ENCODE measurements at places on chromosomes 2 and 18.

DNA sequence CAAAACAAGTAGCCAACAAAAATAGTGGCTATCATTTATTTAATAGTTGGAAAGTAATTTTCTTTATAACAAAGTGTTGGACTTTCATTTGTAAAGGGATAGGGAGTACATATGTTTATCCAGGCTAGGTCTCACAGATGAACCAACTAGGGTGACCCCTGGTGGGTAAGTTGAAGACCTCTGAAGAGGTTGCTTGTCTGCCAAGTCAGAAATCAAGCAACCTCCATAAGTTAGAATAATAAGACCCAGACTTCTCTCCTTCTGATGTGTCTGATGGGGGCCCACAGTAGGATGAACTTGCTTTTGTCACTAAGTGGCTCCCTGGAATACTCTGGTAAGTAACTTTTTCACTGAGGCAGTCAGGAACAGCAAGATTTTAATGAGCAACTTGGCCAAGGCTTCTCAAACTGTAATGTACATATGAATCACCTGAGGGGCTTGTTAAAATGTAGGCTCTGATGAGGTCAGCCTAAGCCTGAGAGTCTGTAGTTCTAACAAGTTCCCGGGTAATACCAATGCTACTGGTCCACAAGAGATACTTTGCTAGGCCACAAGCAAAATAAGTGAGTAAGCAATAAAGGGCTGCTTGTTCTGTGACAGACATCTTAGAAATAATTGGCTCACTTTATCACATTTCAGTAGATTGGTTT lies 319.6 kb downstream of the PIK3C3 start:
- no peak for DNase-seq

DNA sequence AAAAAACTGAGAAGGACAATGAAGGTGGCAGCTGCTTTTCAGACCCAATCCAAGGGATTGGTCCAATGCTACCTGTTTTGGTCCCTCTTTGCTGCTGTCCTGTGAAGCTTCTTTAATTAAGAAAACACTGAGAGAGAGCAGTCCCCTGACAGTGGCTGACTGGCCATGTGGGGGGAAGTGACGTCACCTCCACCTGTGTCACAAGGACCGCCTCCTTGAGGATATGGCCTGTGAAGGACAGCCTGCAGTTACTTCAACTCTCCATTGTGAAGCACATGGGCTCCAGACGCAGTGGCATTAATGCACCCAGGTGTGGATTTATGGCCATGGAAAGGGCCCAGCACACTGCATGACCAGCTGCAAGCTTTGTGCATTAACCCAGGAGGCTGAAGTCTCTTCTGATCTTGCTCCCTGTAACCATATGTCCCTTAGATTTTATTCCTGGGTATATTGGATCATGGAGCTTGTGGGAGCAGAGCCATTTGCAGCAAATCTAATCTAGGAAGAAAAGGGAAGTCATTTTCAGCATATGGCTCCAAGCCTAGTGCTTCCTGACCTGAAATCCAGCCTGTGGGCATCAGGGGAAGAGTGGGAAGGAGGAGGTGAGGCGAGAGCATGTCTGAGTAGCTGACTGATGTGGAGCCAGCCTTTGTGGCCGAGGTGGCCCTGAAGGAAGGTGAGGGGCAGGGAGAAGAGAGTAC lies 32.2 kb downstream of the KIF5C start:
- no peak for DNase-seq

DNA sequence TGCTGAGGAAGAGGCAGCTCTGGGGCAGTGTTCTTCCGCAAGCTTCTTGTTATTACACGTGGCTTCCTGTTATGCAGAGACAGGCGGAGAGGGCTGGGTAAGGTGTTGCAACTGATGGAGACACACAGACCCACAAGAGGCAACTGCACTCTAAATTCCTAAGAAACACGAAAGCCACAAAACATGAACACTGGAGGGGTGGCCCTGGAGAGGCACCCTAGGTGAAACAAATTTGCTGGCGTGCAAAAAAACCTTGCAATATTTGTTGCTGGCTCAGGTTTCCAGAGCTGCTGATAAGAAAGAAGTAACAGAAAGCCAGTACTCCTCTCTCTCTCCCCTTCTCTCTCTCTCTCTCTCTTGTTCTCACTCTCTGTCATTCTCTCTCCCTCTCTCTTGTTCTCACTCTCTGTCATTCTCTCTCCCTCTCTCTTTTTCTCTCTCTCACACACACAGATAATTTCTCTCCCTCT lies 31.8 kb downstream of the ARHGAP25 start:
- DNase-seq = no peak

DNA sequence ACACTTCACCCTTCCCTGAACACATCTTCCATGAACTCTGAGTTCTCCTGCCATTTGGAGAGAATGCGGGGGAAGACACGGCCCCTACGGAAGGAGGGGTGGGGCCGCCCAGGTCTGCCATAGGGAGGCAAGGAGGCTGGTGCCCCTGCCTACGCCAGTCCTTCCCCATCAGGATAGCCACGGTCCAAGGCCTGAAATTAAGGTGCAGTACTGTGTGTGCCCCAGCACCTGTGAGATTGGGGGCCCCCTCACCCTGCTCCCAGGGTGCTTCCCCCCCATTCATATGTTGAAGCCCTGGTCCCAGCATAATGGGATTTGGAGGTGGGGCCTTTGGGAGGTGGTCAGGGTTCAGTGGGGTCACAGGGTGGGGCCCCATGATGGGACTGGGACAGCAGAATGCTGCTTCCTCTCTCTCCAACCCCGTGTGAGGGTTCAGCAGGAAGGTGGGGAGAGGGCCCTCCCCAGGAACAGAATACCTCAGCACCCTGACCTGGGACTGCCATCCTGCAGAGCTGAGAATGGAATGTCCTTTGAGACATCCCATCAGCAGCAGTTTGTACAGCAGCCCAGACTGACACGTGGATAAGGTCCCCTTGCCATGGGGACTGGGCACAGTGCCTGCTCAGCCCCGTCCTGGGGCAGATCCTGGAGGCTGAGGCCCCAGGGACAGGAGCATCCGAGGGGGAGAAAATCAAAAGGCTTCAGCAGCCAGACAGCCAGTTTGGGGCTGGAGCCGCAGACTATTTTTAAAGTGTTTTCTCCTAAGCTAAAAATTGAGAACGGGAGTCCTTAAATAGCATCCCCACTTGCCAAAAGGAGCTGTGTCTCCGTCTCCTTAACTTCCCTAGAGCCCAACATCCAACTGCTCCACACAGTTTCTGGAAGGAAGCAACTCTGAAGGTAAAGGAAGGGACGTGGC lies 105.1 kb downstream of the NDUFA10 start:
- DNase-seq = no peak

DNA sequence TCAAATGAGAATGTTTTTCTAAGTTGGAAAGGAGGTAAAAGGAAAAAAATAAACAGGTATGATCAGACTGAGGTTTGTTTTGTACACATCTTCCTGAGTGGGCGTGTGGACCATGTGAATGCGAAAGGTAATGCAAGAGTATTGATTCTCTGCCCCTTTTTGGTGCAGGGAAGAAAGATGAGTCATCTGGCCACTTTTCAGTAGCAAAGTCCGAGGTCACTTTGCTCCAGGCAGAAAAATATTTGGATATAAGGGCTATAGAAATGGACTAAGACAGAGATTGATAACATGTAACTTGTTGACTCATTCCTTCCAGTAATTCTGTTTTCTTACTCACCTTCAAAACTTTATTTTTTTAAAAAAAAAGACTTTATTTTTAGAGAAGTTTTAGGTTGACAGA lies 130.5 kb downstream of the DSEL start:
- no peak for DNase-seq

DNA sequence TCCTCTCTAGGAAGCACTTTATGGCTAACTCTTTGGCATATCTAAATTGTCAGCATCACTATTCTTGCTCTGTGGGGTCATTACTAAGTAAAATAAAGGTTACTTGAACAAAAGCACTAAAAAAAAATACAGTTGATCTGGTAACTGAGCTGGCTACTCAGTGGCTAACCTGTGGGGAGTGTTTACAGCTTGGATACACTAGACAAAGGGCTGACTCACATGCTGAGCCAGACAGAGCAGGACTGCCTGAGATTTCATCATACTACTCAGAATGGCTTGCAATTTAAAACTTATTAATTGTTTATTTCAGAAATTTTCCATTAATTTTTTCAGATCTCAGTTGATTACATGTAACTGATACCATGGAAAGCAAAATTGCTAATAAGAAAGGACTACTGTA lies 1690.4 kb upstream of the SLC39A10 start:
- DNase-seq = no peak

DNA sequence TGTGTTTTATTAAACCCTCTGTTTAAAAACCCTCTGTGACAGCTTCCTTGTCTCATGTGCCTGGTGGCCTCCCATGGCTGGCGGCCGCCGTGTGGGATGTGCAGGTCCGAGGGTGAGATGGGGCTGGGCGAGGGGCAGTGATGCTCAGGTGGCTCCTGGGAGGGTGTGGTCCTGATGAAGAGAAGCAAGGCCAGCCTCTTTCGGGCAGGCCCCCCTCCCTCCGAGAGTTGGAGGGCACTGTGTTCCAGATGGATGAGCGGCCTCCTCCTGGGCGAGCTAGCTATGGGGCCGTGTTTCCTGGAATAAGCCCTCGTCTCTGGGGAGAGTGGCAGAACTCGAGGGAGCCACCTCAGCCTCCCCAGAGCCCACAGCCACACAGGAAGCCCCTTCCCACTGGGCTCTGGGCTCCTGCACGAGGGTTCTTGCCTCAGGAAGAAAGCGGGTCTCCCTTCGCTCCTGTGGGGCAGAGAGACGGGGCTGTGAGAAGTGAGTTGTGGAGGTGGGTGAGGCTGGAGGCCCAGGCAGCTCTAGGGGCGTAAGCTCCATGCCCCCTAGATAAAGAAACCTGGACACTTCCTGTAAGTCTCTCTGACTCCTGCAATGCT lies 72.1 kb downstream of the ASB1 start:
- DNase-seq = no peak

DNA sequence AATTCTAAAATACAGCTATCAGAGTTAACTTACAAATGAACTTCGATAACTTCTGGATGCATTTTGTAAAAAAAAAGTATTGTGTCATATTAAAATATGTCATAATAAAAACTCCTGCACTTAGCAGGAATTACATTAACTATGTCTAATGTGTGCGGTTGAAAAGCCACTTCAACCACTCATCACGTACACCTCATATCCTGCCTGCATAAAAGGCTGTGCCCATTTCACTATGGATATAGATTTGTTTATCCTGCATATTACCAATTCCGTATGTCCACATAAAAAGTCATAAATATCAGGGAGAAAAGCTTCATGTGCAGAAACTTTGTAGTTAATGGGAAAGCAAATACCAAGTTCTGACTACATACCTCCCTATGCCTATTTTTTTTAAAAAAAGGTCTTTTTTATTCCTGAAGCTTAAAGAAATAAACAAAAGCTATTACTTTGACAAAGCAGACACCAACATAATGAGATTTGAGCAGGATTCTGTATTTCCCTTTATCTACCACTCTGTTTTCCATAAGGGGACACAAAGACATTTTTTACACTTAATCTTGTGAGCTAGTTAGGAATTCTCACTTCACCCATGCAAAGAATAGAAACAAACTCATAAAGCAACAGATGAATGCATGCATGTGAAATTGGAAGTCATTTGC lies 96.1 kb downstream of the PPP1R1C start:
- DNase-seq = no peak

GRCh38 chr2:103462712-103463111 lies 700.9 kb downstream of the TMEM182 start:
- DNase-seq = no peak

DNA sequence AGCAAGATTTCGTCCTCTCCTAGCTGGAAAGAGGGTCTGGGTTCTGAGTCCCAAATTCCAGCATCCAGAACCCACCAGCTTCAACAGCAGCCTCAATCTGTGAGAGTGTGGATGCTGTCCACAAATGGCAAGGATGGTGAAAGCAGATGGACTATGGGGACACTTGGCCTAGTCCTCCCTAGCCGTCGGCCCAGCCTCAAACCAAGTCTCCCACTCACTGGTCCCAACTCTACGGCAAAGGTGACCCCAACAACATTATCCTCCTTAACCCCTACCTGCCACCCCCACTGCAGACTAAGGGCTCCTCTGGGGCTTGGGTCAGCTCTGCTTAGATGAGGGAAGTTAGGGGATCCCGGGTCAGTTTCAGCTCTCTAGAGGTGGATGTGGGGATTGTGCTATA lies 57.3 kb downstream of the TNS1 start:
- no peak for DNase-seq

GRCh38 chr2:241724259-241724974 lies 10.0 kb upstream of the D2HGDH start:
- DNase-seq = peak; percentile 13

DNA sequence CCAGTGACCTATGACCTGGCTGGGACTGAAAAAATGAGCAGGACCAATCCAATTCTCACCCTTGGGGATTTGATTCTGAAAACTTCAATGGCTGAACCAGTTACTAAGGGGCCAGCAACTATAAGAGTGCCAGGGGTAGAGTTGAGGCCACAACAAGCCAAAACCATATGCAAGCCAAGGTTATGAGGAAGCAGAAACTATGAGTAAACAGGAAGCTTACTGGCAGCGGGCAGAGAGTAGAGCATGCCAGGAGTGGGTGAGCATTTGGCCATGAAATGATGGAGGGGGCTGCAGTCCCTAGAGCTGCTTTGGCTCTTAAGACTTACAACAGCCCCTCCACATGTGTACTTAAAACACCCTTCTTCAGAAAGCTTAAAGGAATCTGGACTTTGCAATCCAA lies 82.4 kb downstream of the RBMS1 start:
- no peak for DNase-seq

DNA sequence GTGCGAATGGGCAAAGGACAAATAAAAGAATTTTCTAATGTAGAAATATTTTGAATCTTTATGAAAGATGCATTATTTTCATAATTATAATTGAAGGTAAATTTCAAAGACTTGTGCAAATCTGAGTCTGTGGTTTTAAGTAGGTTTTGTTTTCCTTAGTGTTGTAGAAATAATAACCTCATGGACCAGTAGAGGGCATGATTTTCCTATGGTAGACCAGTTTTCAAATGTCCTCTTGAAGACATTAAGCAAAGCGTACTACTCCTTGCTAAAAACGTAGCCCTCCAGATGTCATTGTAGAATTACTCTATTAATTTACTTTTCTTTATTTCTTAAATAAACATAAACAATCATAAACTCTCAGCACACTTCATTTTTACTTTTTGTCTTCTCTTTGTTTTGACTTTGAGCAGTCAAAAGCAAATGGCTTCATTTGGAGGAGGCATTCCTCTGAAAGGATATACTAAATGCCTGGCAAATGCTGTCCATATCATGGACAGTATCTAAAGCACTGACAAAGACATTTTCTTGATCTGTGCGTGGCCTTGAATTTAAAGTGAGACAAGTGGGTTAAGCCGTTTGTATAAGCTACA lies 85.8 kb upstream of the FAM237A start:
- DNase-seq = peak; percentile 49

All from NCI-H1105 (cell line).